NCI-H226 (cell line): ENCODE measurements at places on chromosomes 6 and 20.

- no peak for DNase-seq
These were observed 250.7 kb upstream of the FAM83B start for GRCh38 chr6:54595844-54596243.

- DNase-seq, result no peak
These were observed 116.2 kb downstream of the RTN4IP1 start for GRCh38 chr6:106512968-106513574.

DNA sequence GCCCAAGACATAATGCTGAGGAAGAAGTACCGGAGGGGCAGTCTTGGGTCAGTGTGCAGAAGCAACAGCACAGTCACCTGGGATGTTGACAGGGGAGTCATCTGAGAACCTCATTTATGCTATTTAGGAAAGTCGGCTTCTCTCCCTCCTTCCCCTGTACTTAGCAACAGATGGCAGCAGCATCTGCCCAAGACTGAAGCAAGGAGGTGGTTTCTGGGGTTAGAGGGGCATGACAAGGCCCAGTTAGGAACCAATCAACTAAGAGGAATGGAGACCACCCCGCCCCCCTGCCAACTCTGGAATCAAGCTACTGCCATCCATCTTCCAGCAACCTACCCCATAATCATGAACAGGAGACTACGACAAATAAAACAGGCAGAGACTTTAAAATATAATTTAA, 21.7 kb downstream of the RIPK1 start:
- no peak for DNase-seq

- no peak for DNase-seq
These were observed 111.1 kb downstream of the AGPAT4 start for GRCh38 chr6:161162722-161163121.

GRCh38 chr6:144362042-144363018, 77.2 kb downstream of the UTRN start:
- DNase-seq, result peak; percentile 63

DNA sequence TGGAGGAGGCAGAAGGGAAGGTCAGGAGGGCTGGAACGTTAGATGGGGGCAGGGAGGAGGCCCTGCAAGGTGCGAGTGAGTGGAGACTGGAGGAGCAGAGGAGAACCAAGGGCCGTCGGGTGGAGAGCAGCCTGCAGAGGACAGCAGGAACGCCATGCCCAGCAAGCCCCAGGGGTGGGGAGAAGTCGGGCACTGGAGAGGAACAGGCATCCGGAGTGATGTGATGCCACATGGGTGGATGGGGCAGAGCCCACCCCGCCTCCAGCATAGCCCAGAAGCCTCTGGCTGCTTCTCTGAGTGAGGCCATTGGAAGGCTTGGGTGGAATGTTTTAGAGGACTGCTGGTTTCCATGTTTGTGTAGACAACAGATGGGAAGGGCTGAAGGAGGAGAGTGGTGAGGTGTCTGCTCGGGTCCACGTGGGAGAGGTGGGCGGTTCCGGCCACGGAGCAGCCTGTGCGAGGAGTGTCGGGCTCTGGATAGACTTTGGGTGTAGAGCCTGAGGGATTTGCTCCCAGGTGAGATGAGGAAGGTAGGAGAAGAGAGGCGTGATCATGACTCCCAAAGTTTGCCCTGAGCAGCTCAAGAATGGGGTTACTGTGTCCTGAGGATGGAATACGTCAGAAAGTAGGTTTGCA, 221.4 kb downstream of the SMOC2 start:
- no peak for DNase-seq

GRCh38 chr20:45626540-45626939, 3.0 kb upstream of the WFDC10A start:
- no peak for DNase-seq

GRCh38 chr6:116586738-116587137, 15.4 kb downstream of the RWDD1 start:
- no peak for DNase-seq

GRCh38 chr6:25302151-25302550, 23.0 kb downstream of the CARMIL1 start:
- DNase-seq, result no peak

DNA sequence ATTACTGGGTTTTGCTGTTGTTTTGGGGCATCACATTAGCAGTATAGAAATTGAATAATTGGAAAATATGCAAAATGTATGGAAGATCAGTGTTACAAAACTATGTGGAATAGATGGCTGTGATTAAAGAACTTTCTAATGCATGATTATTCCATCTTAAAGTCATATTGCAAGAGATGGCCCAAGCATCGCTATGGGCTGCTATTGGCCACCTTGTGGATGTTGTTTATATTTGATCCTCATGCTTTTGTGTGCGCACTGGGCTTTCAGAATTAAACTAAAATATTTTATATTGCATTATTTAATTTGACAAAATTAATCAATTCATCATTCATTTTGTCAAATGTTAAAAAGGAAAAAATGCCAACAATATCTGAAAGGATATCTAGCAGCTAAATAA, 16.1 kb upstream of the HMGN3 start:
- DNase-seq, result no peak

GRCh38 chr6:37784585-37784967, 35.0 kb upstream of the ZFAND3 start:
- DNase-seq, result peak; percentile 31

- no peak for DNase-seq
These were observed 970.1 kb upstream of the ADGRB3 start for GRCh38 chr6:67664942-67665341.

- peak; percentile 65 for DNase-seq
These were observed 920.0 kb downstream of the TFAP2A start for GRCh38 chr6:9494864-9495263.

- DNase-seq, result no peak
These were observed 22.2 kb downstream of the CEP57L1 start for GRCh38 chr6:109117346-109118035.

GRCh38 chr6:120774275-120774674, 560.0 kb downstream of the TBC1D32 start:
- peak; percentile 76 for DNase-seq

DNA sequence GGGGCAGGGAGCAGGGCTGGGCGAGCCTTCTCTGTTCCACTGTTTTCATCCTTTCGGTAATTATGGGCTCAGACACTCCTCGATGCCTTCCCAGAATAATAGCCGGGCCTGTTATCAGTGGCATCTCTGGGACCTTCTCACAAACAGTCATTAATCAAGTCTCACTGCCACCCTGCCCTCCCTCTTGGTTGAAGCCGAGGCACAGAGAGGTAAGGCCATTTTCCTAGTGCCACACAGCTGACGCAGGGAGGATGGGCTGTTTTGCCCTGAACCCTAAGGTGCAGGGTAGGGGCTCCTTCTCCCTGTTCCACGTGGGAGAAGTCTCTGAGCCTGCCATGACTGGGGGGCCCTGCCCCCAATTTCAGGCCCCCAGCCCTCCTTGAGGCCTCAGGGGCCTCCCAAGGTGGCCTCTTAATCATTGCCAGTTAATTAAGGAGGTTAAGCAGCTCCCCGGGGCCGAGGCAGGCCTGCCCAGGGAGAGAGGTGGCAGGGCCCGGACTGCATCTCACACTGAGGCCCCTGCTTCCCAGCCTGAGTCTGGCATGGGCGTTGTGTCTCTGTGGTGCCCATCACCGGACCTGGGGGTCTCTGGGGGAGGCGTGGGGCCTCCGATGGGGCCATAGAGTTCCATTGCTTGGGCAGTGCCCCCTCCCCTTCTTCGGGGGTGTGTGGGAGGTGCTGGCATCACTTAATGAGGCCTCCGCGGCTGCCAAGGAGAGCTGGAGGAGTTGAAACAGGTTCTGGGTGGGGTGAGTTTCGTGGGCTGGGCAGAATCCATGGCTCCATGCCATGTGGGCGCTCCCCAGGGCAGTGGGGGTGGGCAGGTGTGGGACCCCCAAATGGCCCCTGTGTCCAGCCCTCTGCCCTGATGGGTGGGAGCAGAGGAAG, 42.9 kb downstream of the CEBPB start:
- no peak for DNase-seq

- DNase-seq, result peak; percentile 86
These were observed at the start of gene LRRC1 for GRCh38 chr6:53794720-53795339. Gene LRRC1 (plus strand): TSS chr6:53795005. CDS start chr6:53795257, 252 bp downstream.
